T47D (cell line): ENCODE measurements at places on chromosomes 2 and 18.

DNA sequence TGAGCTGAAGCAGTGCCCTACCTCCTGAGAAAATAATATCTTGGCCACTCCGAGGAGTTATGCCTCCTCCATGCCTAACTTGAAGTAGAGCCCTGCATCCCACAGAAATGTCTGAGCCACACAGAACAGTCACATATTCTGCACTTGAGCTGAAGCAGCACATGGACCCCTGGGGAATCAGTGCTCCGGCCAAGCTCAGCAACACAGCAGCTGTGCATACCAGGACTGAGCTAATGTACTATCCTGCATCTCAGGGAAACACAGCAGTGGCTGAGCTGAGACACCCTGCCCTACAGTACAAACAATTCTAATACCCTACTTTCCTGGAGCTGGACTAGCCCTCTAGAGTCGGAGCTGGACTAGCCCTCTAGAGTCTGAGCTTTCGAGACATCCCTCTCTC is 166.9 kb downstream of the ZNF516 start:
- no peak for DNase-seq

- DNase-seq, result no peak
Observed at GRCh38 chr2:89837962-89838625, 1146.6 kb downstream of the RPIA start.

DNA sequence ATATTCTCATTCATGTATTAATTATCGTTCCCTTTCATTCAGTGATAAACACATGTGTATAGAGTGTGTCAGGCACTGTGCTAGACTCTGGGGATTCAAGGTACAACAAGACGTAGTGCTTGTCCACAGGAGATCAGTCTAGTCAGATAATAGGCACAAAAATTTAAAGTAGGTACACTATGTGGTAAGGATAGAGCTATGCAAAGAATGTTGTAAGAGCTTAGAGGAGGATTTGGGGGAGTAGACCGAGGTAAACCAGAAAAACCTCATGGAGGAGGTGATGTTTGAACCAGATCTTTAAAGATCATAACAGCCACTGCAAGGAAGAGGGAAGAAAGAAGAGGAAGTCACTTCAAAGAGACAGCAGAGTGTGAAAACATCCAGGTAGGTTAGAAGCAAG is 256.9 kb upstream of the DDX18 start:
- peak; percentile 1 for DNase-seq

- no peak for DNase-seq
Observed at GRCh38 chr18:37327063-37327577, 238.5 kb downstream of the CELF4 start.

GRCh38 chr2:98020992-98021713 is 25.4 kb upstream of the TMEM131 start:
- no peak for DNase-seq

GRCh38 chr2:199329466-199329865 is 128.3 kb downstream of the SATB2 start:
- no peak for DNase-seq

GRCh38 chr2:10530607-10531239 is 82.6 kb upstream of the ODC1 start:
- no peak for DNase-seq

DNA sequence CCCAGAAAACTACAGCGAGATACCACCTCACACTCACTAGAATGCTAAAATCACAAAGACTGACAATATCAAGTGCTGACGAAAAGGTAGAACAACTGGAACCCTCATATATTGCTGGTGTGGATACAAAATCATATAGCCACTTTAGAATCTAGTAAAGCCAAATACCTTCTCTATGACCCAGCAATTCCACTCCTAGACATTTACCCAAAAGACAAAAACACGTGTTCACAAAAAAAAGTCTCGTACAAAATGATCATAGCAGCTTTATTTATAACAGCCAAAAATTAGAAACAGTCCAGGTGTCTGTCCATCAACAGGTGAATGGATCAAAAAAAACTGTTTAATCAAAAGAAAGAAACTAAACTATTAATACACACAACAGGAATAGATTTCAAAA is 126.6 kb downstream of the ZFP36L2 start:
- DNase-seq, result no peak

DNA sequence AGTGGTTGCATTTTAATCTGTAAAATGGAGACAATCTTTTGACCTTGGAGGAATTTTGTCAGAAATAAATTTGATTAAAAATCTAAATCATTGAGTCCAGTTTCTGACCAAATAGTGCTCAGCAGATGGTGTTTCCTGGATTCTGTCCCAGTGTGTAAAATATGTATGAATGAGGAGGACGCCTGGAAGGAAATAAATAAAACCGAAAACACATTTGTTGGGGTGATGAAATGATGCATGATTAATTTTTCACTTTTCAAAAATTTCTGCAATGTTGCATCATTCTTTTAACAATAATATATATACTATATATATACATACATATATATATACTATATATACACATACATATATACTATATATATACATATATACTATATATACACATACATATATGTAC is 261.1 kb upstream of the TRIB2 start:
- DNase-seq, result no peak

DNA sequence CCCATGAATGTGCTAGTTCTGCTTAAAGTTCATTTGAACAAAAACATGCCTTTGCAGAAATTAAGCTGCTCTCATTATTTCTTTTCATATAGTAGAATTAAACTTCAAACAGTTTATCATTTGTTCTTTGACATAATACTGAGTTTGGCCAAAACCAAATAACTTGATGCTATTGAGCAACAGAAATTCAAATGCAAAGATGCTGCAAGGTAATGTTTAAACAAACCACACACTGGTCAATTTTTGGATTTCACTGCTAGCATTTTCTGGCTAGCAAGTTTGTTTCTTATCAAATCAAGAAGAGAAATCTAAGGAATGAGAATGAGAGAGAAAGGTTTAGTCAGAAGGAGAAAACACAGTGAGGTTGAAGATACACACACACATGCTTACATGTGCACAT is 80.0 kb downstream of the LYPD1 start:
- DNase-seq, result no peak
